ENCODE measurements at places on chromosomes 6 and 20. TPM values are rescaled to one million over a fixed set of nuclear protein-coding genes. Genes with fewer than 3 reads are reported as not detected.

Gene FKBP1C
- 2.0 TPM for total RNA-seq

Gene SNRPB2
- total RNA-seq: 114 TPM

Gene UNC93A
- not detected for total RNA-seq

Gene HLA-DRB1
- not detected for total RNA-seq

Gene RHAG
- 0.10 TPM for total RNA-seq

Gene TSHZ2
- not detected for total RNA-seq

Gene GCNT2
- total RNA-seq: 5.9 TPM

Data from A549 treated with RU486 at 1 μM for 4 hours (cell line).